ENCODE measurements at places on chromosomes 7 and 10. TPM values are rescaled to one million over a fixed set of nuclear protein-coding genes. Genes with fewer than 3 reads are reported as not detected.

GRCh38 chr10:102281102-102281487 lies 35.8 kb downstream of the GBF1 start:
- H3K36me3 ChIP-seq, result no peaks in the 10 kb centered on the region
- H3K4me1 ChIP-seq, result peaks cover 39% of the 10 kb centered on the region
- H3K27me3 ChIP-seq, result peaks cover 7% of the 10 kb centered on the region
- peak overlapping the region; percentile 80 for H3K4me3 ChIP-seq
- H3K27ac ChIP-seq, result peak overlapping the region; percentile 95

DNA sequence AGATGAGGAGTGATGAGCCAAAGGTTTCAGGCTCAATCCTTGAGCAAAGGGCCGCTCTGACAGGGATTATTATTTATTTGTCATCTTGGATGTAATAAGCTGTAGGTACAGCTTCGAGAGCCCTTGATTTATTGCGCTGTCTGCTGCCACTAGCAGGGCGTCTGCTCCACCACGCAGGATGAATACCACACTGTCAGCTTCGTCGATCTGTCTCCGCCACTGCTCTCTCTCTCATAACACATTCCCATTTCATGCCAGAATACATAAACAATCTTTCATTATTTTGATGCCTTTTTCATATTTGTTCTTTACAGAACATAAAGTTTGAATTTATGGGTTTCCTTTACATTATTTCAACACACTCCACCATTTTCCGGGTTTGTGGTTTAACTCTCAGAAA lies 276.6 kb downstream of the LRMDA start:
- H3K36me3 ChIP-seq, result no peaks in the 10 kb centered on the region
- peaks cover 9% of the 10 kb centered on the region for H3K4me1 ChIP-seq
- no peak overlapping the region for H3K27ac ChIP-seq
- H3K27me3 ChIP-seq, result peaks cover 2% of the 10 kb centered on the region
- no peak for DNase-seq

DNA sequence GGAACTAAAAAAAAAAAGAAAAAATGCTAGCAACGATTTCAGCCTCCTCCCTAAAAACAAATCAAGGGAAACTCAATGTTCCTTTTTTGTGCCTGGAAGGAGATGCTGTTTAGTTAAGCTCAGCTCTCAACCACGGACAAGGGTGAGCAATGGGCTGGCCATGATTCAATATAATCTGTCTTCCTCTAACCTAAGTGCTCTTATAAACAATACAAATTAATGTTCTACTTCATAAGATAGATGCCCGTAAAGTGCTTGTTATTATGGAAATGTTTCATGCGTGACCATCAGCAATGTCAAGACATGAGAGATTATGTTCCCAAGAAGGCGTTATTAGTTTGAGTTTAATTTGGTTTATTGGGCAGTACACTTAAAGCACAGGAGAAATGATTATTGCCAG lies 320.3 kb downstream of the SFMBT2 start:
- no peak overlapping the region for H3K27ac ChIP-seq
- no peak overlapping the region for H3K4me3 ChIP-seq
- no peaks in the 10 kb centered on the region for H3K27me3 ChIP-seq
- DNase-seq, result no peak
- no peaks in the 10 kb centered on the region for H3K36me3 ChIP-seq

DNA sequence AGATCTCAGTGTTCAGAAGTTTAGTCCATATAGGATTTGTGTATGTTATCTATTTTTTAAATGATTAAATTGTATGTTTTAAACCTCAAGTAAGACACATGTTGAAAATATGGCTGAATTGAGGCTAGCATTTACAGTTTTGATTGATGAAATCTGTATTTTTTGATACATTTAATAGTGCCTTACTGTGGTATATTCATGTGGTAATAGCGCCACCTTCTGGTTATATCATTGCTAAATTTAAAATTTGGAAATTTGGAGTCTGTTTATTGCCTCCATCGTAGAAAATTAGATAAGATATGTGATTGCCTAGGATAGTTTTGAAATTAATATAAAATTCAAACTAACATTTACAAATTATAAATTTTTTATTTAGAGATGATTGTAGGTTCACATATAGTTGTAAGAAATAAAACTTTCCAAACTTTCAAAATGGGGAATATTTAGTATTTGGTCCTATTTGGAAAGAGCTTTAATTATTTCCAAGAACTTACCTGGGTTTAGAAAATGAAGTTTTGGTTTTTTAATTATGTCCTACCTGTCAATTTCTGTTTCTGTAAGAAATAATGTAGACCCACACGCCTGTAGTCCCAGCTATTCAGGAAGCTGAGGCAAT lies 19.1 kb upstream of the ARMS2 start:
- DNase-seq, result no peak
- no peak overlapping the region for H3K27ac ChIP-seq
- H3K4me1 ChIP-seq, result no peaks in the 10 kb centered on the region
- peaks cover 12% of the 10 kb centered on the region for H3K36me3 ChIP-seq

The FKBP14 gene
- 6.8 TPM for total RNA-seq

DNA sequence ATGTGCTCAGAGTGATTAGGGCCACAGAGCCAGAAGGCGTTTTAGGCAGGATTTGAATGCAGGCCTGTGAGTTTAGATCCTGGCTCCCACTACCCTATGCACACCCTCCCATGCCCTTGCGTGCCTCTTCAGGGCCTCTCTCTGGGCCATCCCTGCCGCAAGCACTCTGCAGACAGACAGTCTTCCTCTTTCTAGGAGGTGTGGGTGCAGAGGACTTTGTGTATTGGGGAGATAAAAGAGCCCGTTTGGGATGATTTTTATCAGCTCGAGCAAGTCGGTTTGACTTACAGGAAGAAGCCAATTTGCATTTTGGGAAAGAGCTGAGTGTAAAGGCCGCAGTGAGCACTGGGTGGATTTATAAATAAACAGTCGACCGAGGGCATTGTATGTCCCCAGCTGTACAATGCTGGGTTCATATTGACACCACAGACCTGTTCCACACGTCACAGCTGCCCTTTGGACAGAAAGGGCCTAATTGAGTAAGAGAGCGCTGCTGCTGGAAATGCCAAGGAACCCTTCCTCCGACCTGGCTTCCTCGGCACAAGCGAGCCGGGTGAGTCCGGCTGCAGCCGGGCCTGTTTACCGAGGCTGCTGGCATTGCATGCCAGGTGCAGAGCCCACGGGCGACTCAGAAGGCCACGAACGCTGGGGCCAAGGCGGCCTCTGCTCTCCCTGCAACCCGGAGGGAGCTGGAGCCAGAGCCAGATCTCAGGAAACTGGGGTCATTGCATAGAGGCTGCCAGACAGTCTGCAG lies 25.1 kb downstream of the ZMIZ1 start:
- no peaks in the 10 kb centered on the region for H3K36me3 ChIP-seq
- H3K27me3 ChIP-seq, result peaks cover 20% of the 10 kb centered on the region
- H3K27ac ChIP-seq, result peak overlapping the region; percentile 20
- DNase-seq, result no peak
- H3K4me3 ChIP-seq, result no peak overlapping the region
- peaks cover 65% of the 10 kb centered on the region for H3K4me1 ChIP-seq

- DNase-seq, result no peak
- H3K27ac ChIP-seq, result no peak overlapping the region
- H3K4me1 ChIP-seq, result peaks cover 2% of the 10 kb centered on the region
- no peaks in the 10 kb centered on the region for H3K36me3 ChIP-seq
Measured at GRCh38 chr7:23277359-23277989, 21.7 kb upstream of the MALSU1 start.

The LEP gene
- total RNA-seq, result not detected

- no peak overlapping the region for H3K4me3 ChIP-seq
- peaks cover 51% of the 10 kb centered on the region for H3K4me1 ChIP-seq
- no peak for DNase-seq
- H3K27me3 ChIP-seq, result peaks cover 4% of the 10 kb centered on the region
- H3K36me3 ChIP-seq, result no peaks in the 10 kb centered on the region
Measured at GRCh38 chr10:95553674-95554073, 7.5 kb downstream of the SORBS1 start.

The H2BK1 gene
- total RNA-seq, result not detected

DNA sequence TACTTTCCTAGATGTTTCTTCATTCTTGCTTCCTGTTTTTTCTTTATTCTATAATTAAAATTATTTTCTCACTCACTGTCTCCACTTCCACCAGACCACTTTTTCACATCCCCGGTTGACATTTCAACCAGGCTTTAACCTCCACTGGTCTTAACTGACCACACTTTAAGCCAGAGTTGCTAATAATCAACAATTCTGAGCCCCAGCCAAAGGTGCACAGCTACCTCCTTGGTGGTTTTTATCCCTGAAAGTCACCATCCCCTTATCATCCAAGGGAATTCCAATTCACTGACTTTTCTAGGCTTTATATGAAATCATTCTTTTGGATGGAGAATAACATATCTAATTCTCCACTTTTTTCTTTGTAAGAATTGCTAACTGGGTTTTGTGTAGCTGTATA lies 138.9 kb downstream of the FRMD4A start:
- H3K36me3 ChIP-seq, result no peaks in the 10 kb centered on the region
- no peaks in the 10 kb centered on the region for H3K27me3 ChIP-seq
- no peak overlapping the region for H3K4me3 ChIP-seq
- H3K4me1 ChIP-seq, result no peaks in the 10 kb centered on the region

The PIP gene
- total RNA-seq, result not detected

GRCh38 chr10:20492447-20492846 lies 404.7 kb downstream of the NEBL start:
- H3K36me3 ChIP-seq, result no peaks in the 10 kb centered on the region
- peak overlapping the region; percentile 62 for H3K27ac ChIP-seq
- no peaks in the 10 kb centered on the region for H3K4me1 ChIP-seq
- H3K4me3 ChIP-seq, result no peak overlapping the region

DNA sequence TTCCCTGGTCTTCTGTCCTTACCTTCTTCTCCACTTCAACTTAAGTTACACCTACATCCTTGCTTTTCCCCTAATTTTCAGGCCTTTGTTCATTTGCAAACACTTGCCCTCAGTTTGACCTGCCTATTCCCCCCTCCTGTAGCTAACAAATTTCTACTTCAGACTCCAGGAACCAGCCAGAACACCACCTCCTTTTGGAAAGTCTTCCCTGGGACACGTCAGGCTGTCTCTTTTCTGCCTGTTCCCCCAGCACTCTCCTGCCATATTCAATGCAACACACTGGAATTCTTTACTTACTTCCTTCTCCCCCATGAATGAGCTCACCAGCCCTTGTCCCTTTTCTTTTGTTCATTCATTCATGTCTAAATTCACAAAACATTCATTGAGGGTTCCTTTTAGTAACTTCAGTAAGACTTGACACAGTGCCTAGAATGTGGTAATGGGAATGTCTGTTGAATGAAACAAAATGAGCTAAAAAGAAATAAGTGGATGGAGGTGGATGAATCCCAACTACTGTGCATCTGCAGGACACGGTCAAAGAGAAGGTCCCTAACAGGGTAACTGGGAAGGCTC lies 478.0 kb downstream of the KCNMA1 start:
- no peak overlapping the region for H3K27ac ChIP-seq
- no peak overlapping the region for H3K4me3 ChIP-seq
- peaks cover 10% of the 10 kb centered on the region for H3K4me1 ChIP-seq
- peaks cover 3% of the 10 kb centered on the region for H3K27me3 ChIP-seq

GRCh38 chr10:79409726-79410085 lies 35.7 kb downstream of the ZCCHC24 start:
- DNase-seq, result peak; percentile 15
- H3K4me3 ChIP-seq, result no peak overlapping the region
- H3K27ac ChIP-seq, result no peak overlapping the region
- H3K27me3 ChIP-seq, result peaks cover 14% of the 10 kb centered on the region

Measured in glutamatergic neuron (in vitro differentiated cells).